ENCODE measurements at places on chromosomes 2 and 18.

DNA sequence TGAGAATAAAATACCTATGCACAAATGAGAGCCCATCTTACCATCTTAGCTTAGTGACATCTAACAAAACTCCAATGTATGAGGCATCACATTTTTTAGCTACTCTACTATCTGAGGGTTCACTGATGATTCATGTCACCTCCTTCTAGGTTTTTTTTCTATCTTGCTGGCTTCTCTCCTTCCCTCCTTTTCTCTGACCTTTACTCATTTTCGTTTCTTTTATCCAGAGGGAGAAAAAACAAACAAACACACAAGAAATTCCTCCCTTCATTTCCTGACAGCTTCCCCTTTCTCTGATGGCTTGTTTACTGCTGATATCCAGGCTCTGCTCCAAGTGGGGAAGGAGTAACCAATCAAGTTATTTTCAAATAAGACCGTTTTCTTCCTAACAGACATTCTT lies 115.1 kb downstream of the UBE2E3 start:
- DNase-seq, result no peak

GRCh38 chr2:11244091-11244826 lies 89.0 kb downstream of the SLC66A3 start:
- no peak for DNase-seq

DNA sequence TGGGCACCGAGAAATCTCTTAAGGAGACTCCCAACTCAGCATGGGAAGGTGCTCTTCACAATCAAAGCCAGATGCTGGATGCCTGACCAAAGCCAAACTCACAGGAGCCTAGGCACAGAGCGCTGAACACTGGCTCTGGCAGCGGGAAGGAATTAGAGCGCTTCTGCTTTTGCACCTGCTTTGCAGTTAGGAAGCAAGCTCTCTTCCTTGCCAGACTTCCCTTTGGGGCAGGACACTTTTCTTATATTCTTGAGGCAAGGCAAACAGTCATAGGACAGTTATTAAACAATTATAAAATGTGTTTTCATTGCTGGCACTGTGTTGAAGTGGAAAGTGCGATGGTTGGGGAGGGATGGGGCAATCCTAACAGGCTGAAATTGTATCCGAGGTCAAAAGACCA lies 79.6 kb upstream of the DNMT3A start:
- no peak for DNase-seq

DNA sequence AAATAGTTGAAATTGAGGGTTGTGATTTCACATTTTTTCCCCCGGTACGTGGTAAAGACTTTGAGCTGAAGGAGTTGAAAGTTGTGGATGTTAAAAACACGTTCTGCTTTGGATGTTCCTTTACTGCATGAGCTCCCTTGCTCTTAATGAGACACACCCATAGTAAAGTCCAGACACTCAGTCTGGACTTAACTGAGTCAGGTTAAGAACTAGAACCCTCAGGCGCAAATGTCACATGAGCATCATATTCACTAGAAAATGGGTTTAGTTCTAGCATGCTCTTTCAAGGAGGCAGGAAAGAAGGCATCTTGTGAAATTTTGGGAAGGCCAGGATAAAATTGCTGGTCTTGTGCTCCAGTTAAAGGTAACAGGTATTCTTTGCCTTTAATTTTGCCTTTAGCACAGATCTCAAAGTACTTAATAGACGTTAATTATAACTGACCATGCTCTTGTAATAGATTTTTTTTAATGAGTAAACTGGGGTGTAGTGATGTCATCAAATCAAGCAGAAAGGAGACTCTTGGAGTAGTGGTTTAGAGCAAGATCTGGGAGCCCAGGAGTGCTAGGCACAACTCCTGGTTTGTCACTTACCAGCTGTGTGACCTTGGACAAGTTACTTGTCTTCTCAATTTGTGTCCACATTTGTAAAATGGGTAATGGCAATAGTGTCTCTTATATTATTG lies 20.6 kb downstream of the ITGA6 start:
- DNase-seq, result no peak

GRCh38 chr2:206876216-206876860 lies 63.0 kb upstream of the CPO start:
- DNase-seq, result no peak

- no peak for DNase-seq
Observed at GRCh38 chr2:100107906-100108647, 34.3 kb downstream of the AFF3 start.

DNA sequence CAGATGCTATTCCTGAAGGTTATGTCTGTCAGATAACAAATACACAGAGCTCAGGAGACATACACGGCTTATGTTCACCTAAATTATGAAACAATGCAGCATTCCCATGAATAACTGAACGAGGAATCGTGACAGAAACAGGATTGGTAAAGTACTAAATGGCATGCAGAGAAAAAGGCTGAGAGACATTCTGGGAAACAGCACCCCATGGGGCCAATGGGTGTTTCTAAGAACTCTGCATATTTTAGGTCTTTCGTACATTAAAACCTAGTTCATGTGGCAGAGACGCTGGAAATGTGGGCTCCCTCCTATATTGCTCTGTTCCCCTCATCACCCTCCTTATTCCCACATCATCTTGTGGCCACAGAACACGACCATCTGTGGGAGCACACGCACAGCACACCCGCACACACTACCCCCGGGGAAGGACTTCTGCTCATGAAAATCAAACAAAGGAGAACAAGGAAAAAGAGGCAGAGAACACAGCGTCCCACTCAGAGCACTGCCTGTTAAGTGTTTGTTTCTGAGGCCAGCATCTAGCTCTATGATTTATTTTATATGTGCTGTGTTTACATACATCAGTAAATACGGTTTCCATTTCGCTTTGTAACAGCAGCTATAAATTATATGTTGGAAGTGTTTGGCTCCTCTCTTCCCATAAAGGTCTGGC lies 143.6 kb downstream of the AFF3 start:
- DNase-seq, result no peak

- DNase-seq, result no peak
Observed at GRCh38 chr2:9430316-9431293, 7.2 kb downstream of the CPSF3 start.

GRCh38 chr2:44744961-44745892 lies 196.3 kb upstream of the SIX3 start:
- no peak for DNase-seq

- no peak for DNase-seq
Observed at GRCh38 chr2:186201371-186201770, 284.7 kb upstream of the ZC3H15 start.

DNA sequence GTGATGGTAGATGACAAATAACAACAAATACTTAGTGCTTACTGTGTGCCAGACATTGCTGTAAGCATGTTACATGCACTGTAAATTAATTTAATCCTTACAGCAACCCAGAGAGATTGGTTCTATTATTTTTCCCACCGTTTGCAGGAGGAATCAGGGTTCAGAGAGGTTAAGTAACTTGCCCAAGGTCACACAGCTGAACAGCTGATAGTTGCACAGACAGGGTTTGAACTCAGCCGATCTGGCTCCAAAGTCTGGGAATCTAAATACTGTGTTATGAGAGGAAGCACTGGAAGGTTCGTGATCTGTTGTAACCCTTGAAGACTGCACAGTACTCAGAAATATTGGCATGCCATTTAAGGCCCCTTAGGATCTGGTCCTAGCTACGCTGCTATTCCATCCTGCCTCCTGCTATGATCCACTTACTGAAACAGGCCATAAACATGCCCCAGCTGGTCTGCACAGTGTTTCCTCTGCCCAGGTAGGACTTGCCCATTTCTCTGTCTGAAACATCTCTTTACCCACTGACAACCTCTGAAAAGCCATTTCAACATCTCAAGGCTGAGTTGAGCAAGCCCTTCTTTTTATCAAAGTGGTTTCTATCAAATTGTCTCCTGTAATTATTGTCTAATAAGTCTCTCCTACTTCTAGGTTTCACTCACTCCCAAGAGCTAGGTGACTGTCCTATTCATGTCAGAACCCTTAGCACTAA lies 40.4 kb upstream of the MRPL33 start:
- DNase-seq, result no peak

DNA sequence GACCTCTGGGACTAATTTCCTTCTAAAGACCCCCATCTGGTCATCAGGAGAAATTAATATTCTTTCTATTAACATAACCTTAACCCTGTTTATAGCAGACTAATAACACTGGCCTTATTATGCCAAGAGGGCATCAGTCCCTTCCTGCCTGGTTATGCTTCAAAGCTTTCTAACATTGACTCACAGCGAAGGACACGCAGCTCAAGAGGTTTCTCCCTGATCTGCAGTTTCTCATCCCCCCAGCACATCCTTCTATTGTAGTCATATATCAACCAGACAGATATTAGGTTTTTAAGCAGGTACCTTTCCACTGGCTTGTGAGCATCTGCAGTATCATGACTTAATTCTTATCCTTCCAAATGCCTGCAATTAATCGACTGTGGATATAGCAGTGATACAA lies 100.0 kb upstream of the CXCR4 start:
- no peak for DNase-seq

- DNase-seq, result peak; percentile 67
Observed at GRCh38 chr18:79507546-79508480, 112.1 kb downstream of the NFATC1 start.

GRCh38 chr2:104812286-104812685 lies 41.6 kb upstream of the POU3F3 start:
- DNase-seq, result no peak

DNA sequence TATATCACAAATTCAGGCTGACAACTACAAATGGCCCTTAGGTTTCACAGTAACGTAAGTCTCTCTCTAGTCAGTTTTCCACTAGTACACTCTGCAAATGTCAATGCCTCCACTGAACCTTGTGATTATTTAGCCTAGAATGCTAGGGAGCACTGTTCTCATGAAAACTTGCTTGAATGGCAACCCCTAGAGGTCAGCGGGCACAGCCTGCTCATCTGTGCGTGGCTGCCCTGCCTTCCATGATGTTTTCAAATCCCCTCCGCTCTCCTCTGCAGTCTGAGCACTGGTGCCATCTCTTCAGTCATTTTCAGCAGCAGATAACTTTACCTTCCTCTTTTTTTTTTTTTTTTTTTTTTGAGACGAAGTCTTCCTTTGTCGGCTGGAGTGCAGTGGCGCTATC lies 84.1 kb upstream of the GULP1 start:
- DNase-seq, result no peak

- DNase-seq, result no peak
Observed at GRCh38 chr18:47720741-47721140, 209.7 kb downstream of the SMAD2 start.

DNA sequence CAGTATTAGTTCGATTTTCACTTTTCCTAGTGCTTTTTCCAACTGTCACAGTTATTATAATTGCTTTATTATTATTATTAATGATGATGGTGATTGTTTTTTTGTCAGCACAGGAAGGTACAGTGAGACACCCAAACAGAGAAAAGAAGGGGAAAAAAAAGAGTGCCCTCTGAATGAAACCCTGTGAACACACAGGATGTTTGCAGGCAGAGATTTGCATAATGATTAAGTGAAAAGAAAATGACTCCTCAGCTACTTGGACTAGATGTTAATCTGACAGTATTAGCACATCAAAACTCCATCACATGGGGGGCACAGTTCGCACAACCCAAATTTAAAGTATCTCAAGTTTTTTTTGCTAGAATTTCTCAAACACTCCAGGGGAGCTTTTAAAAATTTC lies 32.9 kb downstream of the ADD2 start:
- no peak for DNase-seq

DNA sequence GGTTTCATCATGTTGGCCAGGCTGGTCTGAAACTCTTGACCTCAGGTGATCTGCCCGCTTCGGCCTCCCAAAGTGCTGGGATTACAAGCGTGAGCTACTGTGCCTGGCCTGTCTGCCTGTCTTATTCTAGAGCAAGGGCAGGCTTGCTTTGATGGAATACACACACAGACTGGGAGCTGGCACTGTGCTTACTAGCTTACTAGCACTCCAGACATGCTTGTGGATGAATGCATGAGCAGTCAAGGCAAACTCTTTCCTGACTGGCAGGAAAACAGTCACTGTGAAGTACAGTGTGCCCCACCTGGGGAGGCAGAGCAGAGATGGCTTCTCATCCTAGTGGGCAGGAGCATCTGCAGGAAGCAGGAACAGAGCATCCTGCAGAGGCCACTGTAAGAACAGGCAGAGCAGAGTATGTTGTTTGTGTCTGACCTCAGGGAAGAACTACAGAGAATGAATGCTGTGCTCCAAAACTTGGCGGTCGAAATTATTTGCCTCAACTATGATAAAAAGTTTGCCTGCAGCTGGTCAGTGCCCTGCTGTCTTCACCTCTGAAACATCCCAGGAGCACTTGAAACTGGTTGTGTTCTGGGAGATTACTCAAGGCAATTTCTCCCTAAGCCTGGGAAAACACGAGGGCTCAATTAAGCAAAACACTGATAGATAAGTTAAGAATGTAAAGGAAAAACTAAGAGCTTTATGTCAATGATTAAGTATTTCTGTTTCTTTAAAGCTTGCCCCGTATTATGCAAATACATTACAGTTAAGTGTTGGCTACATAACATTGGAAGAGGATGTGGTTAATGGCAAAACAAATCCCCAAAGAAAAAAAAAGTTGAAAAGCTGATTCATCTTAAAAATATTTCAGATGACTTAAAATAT lies 102.4 kb downstream of the VAPA start:
- peak; percentile 38 for DNase-seq

DNA sequence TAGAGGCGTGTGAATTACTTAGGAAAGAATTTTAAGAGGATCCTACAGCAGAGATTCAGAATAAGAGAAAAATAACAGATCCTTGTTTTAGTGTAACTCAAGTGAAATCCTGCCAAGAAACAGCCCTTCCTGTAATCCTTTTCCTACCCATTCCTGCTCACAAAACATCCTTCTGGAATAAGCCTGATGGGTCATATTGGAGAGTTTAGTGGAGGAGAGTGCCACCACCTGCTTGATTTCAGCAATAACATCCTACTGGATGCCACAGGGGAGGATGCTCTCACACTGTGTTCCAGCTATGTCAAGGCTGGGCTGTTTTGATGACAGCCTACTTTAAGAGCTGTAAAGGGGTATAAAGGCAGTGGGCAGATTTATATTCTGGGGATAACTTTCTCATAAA lies 54.8 kb upstream of the CCDC178 start:
- DNase-seq, result peak; percentile 19

- no peak for DNase-seq
Observed at GRCh38 chr2:174059178-174059883, 94.2 kb upstream of the SP3 start.

DNA sequence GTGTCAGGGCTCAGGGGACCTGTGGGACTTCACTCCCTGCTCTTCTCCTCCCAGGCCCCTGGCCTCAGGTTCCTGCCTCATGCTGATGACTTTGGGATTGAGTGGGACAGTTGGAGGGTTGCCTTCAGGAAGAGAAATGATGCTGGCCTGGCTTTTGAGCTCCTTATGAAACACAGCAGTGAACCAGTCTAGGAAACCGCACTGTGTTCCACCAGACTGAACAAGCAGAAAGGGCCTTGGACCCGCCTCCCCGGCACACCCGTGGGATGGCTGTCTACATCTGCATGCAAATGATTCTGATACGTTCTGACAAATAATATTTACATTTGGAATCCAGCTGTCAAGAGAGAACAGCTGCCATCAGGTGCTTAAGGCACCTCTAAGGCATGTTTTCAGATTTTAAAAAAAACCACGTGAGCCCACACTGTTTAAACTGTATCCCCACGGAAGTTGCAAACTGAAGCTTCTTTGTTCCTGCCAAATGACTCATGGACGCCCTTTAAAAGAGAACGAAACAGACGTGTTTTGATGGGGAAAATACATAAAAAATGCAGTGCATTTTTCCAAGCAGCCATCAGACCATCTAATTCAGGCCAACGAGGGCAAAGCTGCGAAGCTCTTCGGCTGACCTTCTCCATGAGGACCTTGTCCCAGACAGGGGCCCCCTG lies 27.6 kb upstream of the ASAP2 start:
- no peak for DNase-seq

All from forelimb muscle (tissue), 1 donor.